ENCODE measurements at places on chromosomes 11 and 22.

DNA sequence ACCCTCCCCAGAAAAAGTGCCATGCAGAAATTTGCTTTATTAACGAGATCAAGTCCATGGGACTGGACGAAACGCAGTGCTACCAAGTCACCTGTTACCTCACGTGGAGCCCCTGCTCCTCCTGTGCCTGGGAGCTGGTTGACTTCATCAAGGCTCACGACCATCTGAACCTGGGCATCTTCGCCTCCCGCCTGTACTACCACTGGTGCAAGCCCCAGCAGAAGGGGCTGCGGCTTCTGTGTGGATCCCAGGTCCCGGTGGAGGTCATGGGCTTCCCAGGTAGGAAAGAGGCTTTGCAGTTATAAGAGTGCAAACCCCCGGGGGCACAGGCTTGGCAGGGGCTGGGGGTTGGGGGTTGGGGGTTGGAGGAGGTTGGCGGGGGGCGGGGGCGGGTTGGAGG lies 4.2 kb downstream of the APOBEC3H start:
- DNase-seq, result no peak

DNA sequence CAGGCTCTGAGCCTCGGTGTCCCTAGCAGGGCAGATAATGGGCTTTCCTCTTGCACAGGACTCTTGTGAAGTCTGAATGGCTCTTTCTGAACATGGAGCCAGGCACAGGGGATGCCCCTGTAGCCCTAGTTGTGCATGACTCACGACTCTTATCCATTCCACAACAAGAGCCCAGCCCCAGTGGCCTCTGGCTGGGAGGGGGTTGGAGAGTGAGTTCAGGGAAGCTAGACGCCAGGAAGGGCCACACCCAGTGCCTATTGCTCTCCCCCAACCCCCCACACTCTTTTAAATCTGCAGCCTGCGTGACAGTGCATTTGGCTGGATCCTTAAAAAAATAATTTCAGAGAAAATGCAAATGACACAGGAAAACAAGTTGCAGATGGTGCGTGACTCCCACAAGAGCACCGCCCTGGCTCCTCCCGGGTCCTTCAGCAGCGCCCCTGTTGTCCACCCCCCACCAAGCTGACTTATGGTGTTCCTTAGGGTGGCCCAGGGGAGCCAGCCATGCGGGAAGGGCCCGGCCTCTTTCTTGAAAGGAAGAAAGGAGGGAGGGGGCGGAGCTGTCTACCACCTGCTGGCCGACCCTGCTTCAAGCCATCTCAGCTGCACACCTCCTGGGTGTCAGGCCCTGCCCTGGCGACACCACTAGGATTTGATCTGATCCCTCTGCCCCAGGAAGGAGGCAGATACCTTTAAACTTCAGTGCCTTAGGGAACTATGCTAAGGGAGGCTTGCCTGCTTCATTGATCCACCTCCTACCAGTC lies 74.7 kb downstream of the MN1 start:
- peak; percentile 70 for DNase-seq

DNA sequence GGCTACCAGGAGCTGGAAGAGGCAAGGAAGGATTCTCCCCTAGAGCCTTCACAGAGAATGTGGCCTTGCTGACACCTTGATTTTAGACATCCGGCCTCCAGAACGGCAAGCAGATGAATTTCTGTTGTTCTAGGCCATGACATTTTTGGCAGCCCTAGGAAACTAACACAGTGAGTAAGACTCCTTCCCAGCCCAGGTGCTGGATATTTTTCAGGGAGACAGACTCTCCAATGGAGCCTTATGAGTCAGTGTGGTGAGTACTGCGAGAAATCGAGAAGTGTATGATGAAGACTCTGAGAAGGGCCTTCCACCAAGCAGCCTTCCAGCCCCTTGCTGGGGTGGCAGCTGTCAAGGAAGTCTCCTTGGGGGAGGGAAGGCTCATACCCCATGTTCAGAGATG lies 114.4 kb downstream of the OSBP2 start:
- DNase-seq, result no peak

DNA sequence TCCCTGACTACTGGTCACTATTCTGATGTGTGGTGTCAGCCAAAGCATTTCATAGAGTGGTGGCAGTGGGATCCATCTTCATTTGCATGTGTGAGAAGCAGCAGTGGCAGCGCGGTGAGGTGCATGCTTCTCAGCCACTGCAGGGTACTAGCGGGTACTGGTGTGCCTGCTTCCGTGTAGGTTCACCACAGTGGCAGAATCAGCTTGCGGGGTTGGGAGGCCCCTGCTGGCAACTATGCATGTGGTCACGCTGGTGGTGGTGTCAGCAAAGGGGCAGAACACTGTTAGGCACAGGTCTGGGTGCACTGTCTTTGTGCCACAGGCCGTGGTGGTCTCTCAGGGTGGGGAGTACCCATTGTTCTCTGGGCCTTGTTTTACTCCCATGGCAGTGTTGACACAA lies 286.4 kb upstream of the TENM4 start:
- DNase-seq, result no peak

- DNase-seq, result no peak
These were observed 33.4 kb downstream of the GAB2 start for GRCh38 chr11:78384231-78384630.

- DNase-seq, result no peak
These were observed 1.8 kb upstream of the CYP2D6 start for GRCh38 chr22:42132457-42132856.

- peak; percentile 80 for DNase-seq
These were observed 13.8 kb downstream of the PLXNB2 start for GRCh38 chr22:50293441-50294318.

DNA sequence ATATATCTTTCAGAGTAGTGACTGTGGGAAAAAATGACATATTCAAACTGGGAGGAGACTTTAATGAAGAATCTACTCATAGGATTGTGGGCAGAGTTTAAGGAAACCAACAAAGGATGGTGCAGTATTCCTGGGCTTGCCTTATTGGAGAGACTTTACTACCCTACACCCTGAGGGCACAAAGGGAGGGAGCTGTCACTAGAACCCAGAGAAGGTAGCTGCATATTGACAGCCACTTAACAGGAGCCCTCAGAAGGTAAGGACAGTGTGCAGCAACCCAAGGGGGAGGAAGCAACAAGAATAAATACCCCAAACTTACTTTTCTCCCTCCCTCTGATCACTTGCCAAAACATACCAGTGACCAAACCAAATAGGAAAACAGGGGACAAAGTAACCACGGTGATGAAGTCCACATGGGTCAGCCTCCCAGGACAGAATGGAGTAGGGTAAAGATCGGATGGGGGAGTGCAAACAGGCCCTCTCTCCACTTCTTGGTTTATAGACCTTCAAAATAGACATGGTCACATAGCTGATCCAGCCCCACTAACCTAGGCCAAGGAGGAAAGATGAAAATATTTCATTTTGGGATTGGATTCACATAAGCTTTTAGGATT lies 121.8 kb upstream of the SESN3 start:
- DNase-seq, result no peak

- DNase-seq, result no peak
These were observed 16.1 kb downstream of the TMEM25 start for GRCh38 chr11:118547132-118547531.

GRCh38 chr11:70183032-70183431 lies 20.1 kb upstream of the FADD start:
- DNase-seq, result no peak

DNA sequence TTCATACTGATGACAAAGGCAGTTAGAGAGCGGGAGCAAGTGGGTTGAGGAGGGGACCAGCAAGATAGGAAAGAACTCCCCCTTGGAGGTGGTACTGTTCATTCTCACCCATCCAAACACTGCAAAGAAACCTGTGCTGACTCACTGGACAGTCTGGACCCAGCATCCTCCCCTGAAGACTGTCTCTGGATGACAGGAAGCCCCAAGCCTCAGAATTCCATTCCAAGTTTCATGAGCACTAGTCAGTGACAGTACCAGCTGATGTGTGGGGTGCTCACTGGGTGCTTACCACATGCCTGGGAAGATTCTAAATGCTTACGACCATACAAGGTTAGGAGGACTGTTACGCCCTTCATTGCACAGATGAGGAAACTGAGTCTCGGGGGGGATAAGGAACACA lies 160.9 kb downstream of the IGLL1 start:
- DNase-seq, result no peak

GRCh38 chr11:15638386-15638787 lies 523.7 kb downstream of the INSC start:
- DNase-seq, result no peak

GRCh38 chr11:32487270-32487669 lies 51.9 kb upstream of the WT1 start:
- no peak for DNase-seq

- DNase-seq, result peak; percentile 78
These were observed 29.6 kb downstream of the DHCR7 start for GRCh38 chr11:71418643-71419042.

DNA sequence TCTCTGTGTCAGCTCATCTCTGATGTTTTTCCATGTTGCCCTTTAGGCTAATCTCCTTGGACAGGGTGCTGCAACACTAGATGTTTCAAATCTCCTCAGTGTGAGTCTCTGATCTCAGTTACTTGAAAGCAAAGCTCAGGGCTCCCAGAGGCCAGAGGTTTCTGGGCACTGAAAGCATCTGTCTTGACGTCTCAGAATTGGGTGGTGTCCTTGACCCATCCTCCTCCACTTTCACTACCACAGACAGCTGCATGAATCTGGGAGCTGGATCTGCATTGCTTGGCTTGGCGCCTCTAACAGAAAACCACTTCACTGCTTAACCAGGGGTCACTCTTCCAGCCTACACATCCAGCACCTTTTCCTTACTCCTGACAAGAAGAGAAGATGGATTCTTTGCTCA lies 399.4 kb downstream of the NXPE2 start:
- DNase-seq, result no peak

DNA sequence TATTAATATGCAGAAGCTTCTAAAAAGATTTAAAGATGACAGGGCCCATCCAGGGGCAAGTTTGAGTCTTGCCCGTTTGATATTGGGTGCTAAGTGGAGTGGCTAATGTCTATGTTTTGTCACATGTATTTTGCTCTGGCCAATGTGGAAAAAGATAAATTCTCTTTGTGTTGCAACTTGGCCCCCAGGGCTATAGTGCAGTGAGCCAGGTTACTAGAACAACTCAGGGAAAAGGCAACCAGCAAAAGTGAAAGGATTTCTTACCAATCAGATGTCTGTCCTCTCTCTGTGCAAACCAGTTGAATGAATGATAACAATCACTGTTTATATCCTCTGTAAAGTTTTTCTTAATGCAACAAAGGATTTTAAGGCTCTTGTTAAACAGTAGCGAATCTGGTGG lies 4.6 kb upstream of the CLNS1A start:
- DNase-seq, result no peak

GRCh38 chr11:126140926-126141280 lies 70.5 kb downstream of the RPUSD4 start:
- DNase-seq, result peak; percentile 79

GRCh38 chr11:77081381-77081851 lies 14.6 kb downstream of the CAPN5 start:
- peak; percentile 15 for DNase-seq

DNA sequence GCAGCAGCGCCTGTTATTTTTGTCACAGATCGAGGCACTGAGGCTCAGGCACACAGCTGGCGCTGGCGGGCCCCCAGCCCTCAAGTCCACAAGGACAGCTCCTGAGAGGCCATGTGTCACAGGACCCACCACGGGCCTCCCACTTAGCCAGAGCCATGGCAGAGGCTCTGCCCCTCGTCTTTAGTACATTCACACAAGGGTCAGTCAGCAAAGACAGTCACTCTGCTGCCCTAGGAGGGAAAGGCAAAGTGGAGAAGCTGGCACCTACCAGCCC lies 29.1 kb downstream of the GNAZ start:
- DNase-seq, result no peak

DNA sequence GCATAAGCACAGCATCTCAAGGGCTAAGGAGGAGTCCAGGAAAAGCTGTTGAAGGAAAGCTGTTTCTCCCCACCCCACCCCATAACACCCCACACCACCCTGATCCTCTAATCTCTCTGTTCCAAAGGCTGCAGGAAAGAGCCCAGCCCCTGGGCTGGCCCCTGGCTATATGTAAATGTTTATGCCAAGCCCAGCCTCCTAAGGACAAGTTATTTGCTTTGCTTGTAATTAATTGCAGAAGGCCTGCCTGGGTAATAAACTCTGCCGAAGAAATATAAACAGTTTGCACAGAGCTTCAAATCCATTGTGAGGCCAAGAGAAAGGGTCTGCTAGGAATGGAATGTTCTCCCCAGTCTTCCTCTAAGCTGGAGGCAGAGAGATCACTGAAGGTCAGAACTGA lies 21.2 kb downstream of the ARRB1 start:
- no peak for DNase-seq

DNA sequence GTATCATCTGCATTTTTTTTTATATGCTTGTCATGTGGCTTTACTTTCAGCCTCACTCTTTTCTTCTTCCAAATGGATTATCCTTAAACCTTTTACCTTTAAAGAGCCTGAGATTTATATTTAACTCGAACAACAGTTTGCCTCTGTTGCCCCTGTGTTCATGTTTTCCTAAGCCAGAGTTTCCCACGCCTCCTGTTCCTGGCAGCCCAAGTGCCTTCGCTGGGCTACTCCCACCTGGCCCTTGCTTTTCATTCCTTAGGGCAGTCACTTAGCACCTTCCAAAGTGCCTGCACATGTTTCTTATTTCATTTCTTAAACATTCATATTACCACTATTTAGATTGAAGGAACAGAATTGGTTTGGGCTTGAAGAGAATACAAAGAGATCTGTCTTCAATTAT lies 13.3 kb downstream of the TBRG1 start:
- DNase-seq, result no peak

DNA sequence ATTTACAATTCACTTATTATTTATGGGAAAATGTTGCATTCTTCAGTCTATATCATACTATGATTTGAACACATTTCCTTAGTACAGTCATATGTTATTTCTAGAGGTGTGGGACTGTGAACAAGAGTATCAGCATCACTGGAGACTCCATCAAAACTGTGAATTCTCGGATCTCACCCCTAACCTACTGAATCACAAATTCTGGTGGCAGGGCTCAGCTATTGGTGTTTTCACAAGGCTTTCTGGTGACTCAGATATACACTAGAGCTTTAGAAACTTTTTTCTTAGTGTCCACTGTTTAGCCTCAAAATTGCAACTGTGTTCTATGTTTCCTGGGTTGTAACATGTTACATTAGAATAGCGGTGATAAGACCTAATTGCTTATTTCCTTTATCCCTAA lies 352.9 kb upstream of the DDI1 start:
- DNase-seq, result no peak

GRCh38 chr11:48079596-48079995 lies 99.2 kb downstream of the PTPRJ start:
- no peak for DNase-seq
